ENCODE measurements at places on chromosomes 2 and 18. TPM values are rescaled to one million over a fixed set of nuclear protein-coding genes. Genes with fewer than 3 reads are reported as not detected.

GRCh38 chr2:218465987-218466633 is 47.2 kb downstream of the VIL1 start:
- peak; percentile 2 for DNase-seq

DNA sequence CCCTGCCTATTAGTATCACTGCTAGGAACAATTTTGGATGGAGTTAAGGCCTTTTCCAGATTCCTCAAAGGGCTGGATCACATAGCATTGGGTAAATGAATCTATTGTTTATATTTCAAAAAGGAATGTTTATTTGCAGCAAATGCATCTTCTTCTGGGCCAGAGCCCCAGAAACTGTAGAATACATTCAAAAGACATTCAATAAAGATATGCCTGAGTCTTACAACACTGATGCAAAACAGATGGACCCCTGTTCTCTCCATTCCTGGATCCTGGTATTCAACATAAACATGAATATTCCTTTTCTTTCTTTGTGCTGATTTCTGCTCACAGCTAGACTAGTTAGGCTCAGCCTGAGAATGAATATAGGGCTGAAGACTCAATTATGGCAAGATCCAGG is 227.2 kb upstream of the KLHL29 start:
- no peak for DNase-seq

DNA sequence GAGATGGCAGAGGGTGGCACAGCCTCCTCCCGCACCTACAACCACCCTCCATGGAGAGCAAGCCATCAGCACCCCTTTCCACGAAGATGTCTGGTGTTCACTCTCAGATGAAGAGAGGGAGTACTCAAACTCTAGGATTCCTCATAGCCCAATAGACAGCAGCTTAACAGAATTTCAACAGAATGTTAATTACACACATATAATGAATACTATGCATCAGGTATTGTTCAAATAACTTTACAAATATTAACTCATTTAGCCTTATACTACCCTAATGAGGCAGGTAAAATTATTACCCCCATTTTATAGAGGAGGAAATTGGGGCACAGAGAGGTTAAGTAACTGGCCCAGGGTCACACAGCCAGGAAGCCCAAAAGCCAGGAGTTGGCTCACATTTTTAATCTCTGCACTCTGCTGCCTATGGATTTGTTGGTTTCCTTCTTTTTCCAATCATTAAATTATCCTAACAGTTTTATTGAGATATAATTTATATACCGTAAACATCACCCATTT is 39.0 kb downstream of the HS1BP3 start:
- no peak for DNase-seq

DNA sequence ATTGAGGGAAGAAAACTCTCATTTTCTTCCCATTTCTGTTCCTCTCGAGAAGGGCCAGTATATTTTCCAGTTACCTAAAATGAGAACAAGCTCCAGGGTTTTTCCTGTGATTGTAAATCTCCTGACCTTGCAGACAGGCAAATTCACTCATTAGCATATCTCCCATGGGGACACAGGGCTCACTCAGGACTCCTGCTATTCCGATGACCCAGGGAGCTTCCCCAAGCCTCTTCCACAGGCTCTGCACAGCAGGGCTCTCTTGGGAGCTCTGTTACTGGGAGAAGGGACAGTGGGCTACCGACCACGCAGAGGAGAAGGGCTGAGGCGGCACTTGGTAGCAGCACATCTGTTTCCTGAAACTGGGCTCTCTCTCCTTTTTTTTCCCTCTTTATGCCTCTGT is 135.2 kb upstream of the CAPN13 start:
- DNase-seq: no peak

The DES gene
- not detected for total RNA-seq

The RGPD4 gene
- not detected for total RNA-seq

Data from foreskin keratinocyte (primary cell).